ENCODE measurements at places on chromosomes 6 and 20.
A peak's percentile ranks its signal among the peaks of the same experiment; 100 is the strongest.

DNA sequence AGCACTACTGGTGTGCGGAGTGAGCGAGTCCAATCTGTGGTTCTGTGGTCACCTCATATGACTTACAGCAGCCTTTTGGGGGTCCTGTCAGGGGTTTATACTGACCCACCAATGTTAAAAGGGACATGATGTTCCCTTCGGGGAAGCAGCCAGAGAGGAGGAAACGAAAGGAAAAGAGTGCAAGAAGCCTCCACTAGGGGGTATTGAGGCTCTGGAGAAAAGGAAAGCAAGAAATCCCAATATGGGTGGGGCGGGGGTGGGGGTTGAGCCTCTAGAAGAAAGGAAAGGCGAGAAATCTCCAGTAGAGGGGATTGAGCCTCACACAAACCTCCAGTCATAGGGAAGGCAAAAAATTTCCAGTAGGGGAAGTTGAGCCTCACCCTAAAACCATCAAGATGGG is 249.3 kb upstream of the ECI2 start:
- H3K27me3 ChIP-seq: no peaks in the 10 kb centered on the region
- no peaks in the 10 kb centered on the region for H3K4me1 ChIP-seq
- no peak overlapping the region for H3K4me3 ChIP-seq

- H3K4me1 ChIP-seq: no peaks in the 10 kb centered on the region
- H3K27me3 ChIP-seq: no peaks in the 10 kb centered on the region
- H3K4me3 ChIP-seq: no peak overlapping the region
- no peaks in the 10 kb centered on the region for H3K36me3 ChIP-seq
These were observed 13.4 kb downstream of the RFPL4B start for GRCh38 chr6:112360498-112360897.

DNA sequence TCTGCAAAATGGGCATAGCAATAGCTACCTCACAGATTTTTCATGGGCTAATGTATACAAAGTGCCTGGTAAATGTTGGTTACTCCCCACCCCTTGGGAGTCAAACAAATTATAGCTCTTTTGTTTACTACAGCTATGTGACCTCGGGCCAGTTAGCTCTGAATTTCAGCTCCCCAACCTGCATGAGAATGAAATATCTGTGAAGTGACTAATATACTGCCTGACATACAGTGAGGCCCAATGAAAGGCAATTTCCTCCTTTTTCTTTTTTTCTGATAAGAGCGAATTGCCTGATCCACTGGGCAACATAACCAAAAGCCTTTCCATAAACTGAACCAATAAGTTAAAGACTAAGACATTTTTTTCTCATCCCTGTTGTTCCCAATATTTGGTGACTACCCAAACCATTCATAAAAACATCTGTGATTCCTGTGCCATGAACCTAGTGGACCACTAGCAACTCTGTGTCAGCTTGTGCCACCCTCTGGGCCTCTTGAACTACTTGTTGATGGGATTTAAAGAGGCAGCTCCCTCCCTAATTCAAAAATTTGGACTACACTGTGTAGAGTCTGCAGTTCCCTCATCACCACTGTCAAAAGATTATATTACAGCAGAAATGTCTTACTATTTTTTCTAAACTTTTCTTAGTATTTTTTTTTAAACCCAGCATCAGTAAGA is 91.9 kb upstream of the TMEM30A start:
- H3K27me3 ChIP-seq: no peaks in the 10 kb centered on the region
- no peaks in the 10 kb centered on the region for H3K36me3 ChIP-seq
- no peak overlapping the region for H3K4me3 ChIP-seq
- H3K27ac ChIP-seq: no peak overlapping the region

DNA sequence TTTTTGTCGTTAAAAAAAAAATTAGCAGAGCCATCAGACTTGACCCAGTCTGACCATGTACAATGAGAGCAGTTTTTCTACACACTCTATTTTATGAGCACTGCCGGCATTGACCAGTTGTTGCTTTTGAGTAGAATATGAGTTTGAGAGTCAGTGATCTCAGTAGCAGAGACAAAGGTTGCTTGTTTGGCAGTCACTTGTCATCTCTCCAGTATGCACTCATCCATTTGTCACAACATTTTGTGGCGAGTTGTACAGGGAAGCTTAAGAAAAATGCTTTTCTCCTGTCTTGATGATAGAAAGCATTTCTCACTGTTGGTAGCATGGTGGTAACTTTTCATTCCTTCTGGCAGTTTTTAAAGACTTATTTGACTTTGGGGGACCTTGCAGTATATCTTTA is 159.9 kb downstream of the MMS22L start:
- H3K27me3 ChIP-seq: peaks cover 17% of the 10 kb centered on the region
- DNase-seq: no peak
- no peaks in the 10 kb centered on the region for H3K36me3 ChIP-seq
- H3K4me3 ChIP-seq: no peak overlapping the region
- H3K4me1 ChIP-seq: no peaks in the 10 kb centered on the region

DNA sequence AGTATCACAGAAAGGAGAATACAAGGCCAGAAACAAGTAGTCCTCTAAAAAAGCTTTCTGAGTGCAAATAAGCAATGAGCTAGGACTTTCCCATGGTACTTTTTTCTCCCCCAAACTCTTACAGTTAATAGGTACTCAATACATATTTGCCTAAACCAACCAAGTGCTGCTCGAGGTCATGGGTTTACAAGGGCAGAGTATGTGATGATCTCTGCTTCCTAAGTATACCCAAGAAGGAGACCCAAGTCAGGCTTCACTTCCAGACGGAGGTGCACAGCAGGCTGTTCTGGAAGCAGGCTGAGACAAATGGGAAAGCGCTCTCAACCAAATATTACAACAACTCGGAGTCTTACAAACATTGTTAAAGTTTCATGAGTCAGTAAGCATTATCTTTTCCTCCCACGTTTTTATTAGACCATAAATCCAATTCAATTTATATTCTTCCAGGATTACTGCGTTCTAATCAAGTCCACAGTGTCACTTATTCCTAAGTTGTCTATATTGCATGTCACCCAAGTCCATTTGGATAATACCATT is 8.1 kb downstream of the FYN start:
- H3K36me3 ChIP-seq: 0 out of 2 replicates have a peak, but pooled peaks cover 7% of the 10 kb centered on the region
- H3K27ac ChIP-seq: no peak overlapping the region
- H3K4me1 ChIP-seq: peaks cover 13% of the 10 kb centered on the region
- no peak overlapping the region for H3K4me3 ChIP-seq

- H3K4me3 ChIP-seq: no peak overlapping the region
- H3K36me3 ChIP-seq: no peaks in the 10 kb centered on the region
- peak; percentile 25 for DNase-seq
- no peak overlapping the region for H3K27ac ChIP-seq
These were observed 3.1 kb downstream of the CPXM1 start for GRCh38 chr20:2797136-2797983.

DNA sequence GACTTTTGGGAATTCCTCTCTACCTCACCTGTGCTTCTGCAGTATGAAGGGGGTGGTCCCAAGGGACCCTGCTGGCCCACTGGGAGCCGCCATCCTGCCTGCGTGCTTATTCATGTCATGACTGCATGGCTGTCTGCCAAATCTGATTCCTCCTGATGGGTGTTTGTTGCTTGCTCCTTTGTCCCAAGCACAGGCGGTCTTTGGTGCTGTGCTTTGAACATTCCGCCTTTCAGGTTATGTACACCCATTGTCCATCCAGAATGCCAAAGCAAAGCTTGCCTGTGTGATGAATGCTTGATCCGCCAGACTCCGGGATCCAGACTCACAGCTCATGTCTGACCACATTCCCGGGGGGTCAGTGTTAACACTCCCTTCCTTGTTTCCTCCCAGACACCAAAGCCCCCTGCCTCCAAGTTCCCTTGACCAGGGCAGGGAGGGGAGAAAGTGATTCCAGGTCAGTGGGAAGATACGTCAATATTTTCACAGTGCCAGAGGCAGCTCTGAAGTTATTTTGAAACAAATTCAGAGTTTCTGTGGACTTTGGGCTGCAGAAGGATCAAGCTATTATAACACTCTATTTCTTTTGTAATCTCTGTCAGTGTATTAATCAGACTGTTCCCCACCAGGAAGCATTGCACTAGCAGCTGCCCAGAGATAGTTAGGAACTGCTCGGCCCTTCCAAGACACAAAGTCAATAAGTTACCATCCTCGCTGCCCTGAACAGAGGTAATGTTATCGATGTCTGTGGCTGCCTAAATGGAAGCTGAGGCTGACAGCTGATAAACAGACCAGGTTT is 9.5 kb downstream of the DAAM2 start:
- H3K27me3 ChIP-seq: no peaks in the 10 kb centered on the region
- H3K4me1 ChIP-seq: no peaks in the 10 kb centered on the region
- H3K36me3 ChIP-seq: no peaks in the 10 kb centered on the region
- H3K4me3 ChIP-seq: no peak overlapping the region
- DNase-seq: no peak

- no peak overlapping the region for H3K27ac ChIP-seq
- H3K4me1 ChIP-seq: no peaks in the 10 kb centered on the region
- no peak overlapping the region for H3K4me3 ChIP-seq
These were observed 26.7 kb upstream of the TTPAL start for GRCh38 chr20:44448753-44449546.

DNA sequence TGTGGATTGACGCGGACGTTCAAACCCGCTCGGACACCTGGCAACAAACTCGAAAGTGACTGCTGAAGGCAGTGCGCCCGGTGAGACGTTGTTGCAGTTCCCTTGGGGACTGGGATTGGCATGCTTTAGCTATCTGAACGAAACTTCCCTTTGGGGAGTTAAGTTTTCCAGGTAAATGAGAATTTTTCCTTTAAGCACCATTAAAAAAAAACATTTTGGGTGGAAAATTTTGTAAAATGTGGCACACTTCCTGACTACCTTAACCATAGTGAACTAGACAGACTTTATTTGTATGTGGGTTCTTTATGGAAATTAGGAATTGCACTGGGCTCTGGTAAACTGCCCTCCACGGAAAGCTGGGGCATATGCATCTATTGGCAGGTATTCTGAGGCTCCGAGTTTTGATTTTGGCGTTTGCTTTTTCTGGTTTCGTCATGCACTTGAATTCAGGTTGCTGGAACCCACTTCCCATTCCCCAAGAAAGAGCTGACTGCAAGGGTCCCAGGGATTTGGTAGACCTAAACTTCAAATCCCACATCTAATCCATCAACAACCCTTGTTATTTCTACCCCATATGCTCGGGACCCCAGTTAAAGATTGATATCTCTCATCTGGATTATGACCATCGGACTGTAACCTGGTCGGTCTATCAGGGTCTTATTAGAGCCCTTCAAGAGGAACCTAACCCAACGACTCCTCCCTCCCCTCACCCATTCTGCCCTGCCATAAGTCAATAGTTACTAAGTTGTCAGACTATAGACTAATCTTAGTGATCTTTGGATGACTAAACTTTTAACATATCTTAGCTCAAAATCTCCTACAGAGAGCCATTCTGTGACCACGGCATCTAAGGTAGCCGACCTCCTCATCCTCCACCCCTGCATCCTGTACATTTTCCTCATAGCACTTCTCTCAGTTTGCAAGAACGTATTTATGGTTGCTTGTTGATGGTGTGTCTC is 800 bp upstream of the DYNLT1 start:
- peaks cover 17% of the 10 kb centered on the region for H3K36me3 ChIP-seq
- peaks cover 24% of the 10 kb centered on the region for H3K27me3 ChIP-seq
- peak overlapping the region; percentile 88 for H3K4me3 ChIP-seq
- peak overlapping the region; percentile 40 for H3K27ac ChIP-seq
- DNase-seq: no peak

DNA sequence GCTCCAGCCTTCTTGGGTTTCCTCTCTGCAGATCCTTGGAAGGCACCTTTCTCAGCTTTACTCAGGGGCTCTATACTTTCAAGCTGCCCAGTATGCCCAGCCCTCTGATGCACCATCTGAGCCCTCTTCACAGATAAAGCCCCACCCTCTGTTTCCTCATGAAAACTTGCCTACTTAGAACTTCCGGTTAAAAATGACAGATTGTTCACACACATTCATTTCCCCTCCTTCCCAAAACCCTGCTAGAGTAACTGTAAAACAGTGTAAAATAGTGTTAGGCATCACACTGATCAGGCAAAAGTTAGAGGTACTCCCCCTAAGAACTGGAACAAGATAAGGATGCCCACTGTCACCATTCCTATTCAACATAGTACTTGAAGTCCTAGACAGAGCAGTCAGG is 14.0 kb upstream of the GCM1 start:
- no peaks in the 10 kb centered on the region for H3K27me3 ChIP-seq
- no peak overlapping the region for H3K27ac ChIP-seq
- no peaks in the 10 kb centered on the region for H3K4me1 ChIP-seq
- no peaks in the 10 kb centered on the region for H3K36me3 ChIP-seq

DNA sequence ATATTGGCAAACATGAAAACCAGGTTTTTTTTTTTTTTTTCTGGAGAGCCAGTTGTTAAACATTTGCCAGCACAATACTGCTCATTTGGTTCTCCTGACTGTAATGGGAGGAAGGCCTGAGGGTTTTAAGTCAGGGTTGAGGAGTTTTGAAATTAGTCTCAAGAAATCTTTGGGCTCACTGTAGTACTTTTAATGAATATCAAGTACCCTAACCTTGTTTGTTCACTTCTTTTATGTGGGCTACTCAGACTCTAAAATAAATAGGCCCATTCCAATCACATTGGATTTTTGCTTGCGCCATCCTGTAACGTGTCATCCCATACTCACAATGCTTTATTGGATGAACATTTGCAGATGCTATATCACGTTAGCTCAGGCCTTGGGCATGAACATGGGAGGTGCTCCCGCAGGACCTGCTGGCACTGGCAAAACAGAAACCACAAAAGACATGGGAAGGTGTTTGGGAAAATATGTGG is 146.9 kb downstream of the DNAH8 start:
- H3K27ac ChIP-seq: no peak overlapping the region
- peaks cover 15% of the 10 kb centered on the region for H3K27me3 ChIP-seq
- H3K4me1 ChIP-seq: no peaks in the 10 kb centered on the region
- H3K36me3 ChIP-seq: no peaks in the 10 kb centered on the region
- no peak overlapping the region for H3K4me3 ChIP-seq
- no peak for DNase-seq

DNA sequence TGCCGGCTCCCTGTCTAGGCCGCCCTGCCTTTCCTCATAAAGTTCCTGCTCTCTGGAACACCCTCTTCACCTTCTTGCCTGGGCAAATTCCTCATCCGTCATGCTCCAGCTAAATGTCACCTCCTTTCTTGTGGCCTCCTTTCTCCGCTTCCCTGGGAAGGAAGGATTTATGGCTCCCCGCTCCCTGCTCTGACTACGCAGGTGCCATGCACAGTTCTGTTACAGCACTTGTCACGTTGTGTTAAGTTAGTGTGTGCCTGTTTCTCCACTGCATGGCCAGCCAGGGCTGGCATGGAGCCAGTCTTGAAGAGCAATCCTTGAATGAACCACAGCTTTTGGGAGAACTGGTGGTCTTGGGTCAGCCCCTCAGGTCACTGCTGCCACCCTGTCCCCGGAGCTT is 61.7 kb downstream of the CD40 start:
- no peak overlapping the region for H3K27ac ChIP-seq
- H3K27me3 ChIP-seq: peaks cover 12% of the 10 kb centered on the region
- DNase-seq: no peak
- H3K4me1 ChIP-seq: no peaks in the 10 kb centered on the region

- H3K4me3 ChIP-seq: no peak overlapping the region
- peak; percentile 54 for DNase-seq
- no peaks in the 10 kb centered on the region for H3K36me3 ChIP-seq
- no peak overlapping the region for H3K27ac ChIP-seq
- no peaks in the 10 kb centered on the region for H3K27me3 ChIP-seq
These were observed 916 bp upstream of the SUN5 start for GRCh38 chr20:33005132-33005566.

- DNase-seq: no peak
- H3K27me3 ChIP-seq: no peaks in the 10 kb centered on the region
- H3K4me3 ChIP-seq: no peak overlapping the region
- no peak overlapping the region for H3K27ac ChIP-seq
These were observed 3.8 kb downstream of the COL21A1 start for GRCh38 chr6:56243518-56244070.

Measured in DND-41 (cell line).